ENCODE measurements at places on chromosomes 5 and 9.

DNA sequence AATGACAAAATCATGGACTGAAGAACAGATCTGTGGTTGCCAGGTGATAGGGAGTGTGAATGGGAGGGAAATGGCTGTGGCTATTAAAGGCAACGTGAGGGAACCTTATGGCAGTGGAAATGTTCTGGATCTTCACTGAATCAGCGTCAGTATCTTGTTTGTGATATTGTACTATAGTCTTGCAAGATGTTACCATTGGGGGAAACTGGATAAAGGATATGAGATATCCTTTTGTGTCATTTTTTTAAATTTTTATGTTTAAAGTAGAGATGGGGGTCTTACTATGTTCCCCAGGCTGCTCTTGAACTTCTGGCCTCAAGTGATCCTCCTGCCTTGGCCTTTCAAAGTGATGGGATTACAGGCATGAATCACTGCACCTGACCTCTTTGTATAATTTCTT, 95.5 kb downstream of the RPS23 start:
- no peak for DNase-seq

DNA sequence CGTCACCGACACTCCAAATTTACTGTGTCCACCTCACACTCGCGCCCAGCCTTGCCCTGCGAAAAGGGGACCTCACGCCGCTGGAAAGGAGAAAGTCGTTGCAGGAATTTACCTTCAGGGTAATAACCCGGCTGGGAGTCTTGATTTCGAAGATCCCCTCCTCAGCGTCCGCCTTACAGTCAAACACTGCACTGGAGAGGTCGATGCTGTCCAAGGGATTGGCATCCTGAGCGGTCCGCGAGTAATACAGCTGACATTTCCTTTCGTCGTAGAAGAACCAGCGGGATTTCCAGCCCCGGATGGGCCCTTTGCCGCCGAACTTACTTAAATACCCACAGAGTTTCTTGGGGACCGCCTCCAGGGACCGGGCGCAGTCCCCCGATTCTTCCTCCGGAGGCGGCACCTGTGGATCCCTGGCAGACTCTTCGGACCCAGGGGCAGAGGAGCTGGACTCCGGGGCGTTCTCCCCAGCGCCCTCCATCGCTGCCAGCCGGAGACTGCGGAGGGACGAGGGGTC, 330 bp downstream of the TBC1D2 start:
- no peak for DNase-seq

DNA sequence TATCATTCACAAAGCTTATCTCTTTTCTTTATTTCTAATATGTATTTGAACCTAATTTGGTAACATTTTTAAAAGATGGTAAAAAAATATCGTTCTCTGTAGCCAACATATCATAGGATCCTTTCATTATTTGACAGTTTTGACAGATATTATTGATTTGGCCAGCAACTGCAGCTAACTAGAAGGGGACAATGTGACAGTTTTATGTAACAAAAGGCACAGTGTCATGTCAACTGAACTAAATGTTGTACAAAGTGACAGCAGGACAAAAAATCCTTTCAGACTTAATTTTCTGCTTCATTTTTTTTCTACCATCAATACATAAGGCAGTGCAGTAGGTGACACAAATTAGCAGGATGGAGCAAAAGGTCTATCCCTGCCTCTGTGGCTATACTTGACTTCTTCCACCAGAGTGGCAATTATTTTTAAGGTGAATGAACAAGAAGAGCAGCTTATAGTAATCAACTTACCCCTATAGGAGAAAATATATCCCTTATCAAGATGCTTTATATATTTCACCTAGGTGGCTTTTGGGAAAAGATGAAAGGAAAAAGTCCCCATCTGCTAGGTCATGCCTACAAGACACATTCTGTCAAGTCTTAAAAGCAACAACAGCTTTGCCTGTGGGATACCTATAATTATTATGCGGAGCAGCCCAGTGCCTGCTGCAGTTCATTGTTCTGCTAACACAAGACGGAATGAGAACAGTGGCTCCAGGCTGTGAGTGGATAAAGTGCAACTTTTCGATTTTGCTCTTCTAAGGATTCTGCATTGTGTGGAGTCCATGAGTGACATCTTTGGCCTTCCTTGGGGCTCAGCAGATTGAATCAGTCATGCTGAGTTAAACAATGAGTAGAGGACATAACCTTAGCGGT, 694.9 kb downstream of the ISL1 start:
- DNase-seq: no peak

GRCh38 chr5:61943713-61944112, 362.3 kb upstream of the KIF2A start:
- DNase-seq: no peak

DNA sequence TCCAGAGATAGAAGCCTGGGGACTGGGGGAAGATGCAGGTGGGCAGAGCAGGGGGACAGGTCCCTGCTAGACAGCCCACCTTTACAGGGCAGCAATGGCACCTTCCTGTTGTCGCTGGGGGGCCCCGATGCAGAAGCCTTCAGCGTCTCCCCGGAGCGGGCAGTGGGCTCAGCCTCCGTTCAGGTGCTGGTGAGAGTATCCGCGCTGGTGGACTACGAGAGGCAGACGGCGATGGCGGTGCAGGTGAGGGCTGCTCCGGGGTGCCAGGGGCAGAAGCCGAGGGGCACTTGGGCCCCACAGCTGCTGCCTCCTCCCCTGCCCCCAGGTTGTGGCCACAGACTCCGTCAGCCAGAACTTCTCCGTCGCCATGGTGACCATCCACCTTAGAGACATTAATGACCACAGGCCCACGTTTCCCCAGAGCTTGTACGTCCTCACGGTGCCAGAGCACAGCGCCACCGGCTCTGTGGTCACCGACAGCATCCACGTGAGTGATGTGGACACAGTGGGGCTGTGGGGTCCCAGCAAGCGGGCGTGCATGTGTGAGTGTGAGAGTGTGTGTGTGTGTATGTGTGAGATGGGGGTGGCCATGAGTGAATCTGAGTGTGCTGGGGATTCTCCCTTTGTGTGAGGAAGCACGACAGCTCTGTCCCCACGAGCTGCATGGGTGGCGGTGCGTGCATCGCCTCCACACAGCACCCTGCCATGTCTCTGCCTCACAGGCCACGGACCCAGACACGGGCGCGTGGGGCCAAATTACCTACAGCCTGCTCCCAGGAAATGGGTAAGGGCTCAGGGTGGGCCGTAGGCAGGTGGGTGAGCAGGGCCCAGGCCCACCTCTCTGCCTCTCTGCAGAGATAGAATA, 28.4 kb downstream of the CDHR2 start:
- no peak for DNase-seq

DNA sequence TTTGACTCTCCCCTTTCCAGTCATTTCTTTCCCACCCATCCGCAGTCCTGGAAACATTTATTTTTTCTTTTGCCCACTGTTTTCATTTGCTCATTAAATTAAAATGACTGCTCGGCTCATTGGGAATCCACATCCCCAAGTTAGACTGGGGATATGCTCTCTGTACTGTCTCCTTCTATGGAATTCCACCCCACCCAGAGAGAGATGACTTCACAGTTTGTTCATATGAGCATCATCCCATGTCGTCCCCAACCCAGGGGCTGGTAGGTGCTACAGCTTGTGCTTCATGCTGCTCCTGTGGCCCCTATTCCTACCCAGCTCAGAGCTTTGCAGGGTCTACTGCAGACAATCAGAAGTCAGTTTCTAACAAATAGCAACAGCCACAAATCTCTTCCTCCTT, 16.5 kb upstream of the RARS1 start:
- DNase-seq: no peak

GRCh38 chr5:133782736-133783135, 170.4 kb upstream of the FSTL4 start:
- no peak for DNase-seq

DNA sequence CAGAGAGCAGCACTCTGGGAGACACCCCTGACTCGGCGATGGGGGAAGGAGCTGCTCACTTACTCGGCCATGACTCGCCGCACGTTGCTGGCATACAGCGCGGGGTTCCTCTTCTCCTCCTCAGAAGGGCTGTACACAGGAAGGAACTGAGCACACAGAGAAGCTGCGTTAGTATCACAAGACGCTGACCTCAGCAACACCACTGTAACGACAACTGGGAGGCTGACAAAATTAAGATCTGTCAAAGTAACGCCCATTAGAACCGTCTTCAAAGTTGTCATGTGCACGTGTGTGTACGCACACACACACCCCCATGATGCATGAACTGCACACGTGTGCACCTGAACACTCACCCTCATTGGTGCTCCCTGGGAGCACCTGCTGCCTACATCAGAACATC, 32.1 kb upstream of the SLC6A3 start:
- no peak for DNase-seq

- no peak for DNase-seq
Observed at GRCh38 chr5:66963559-66963971, 233.0 kb downstream of the CD180 start.

DNA sequence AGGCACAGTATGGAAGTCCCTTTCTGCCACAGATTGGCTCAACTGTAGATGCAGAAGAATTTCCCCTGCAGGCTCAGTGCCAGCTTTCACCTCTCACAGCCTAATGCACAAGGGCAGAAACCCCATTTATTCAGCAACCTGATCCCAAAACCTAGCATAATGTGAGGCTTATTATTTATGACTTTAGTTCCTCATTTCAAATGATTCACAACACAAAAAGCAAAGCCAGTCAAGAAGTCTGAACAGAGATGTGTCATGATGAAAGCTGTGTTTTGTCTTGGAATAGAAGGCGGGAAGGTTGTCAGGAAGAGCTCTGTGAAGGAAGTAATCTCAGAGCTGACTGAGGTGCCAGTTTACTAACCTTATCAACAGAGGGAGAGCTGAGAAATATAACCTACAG, 369.7 kb downstream of the LRRC70 start:
- no peak for DNase-seq

- DNase-seq: no peak
Observed at GRCh38 chr5:10625700-10626472, 62.0 kb downstream of the ANKRD33B start.

DNA sequence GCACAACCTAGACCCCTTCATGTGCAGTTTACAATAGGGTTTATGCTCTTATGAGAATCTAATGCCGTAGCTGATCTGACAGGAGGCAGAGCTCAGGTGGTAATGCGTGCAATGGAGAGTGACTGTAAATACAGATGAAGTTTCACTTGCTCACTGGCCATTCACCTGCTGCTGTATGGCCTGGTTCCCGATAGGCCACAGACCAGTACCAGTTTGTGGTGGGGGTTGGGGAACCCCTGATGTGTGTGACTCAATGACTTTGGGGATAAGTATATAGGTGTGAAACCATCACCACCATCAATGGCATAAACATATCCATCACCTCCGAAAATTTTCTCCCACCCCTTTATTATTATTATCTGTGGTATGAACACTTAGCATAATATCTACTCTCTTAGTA, 42.1 kb downstream of the TLR4 start:
- DNase-seq: no peak

DNA sequence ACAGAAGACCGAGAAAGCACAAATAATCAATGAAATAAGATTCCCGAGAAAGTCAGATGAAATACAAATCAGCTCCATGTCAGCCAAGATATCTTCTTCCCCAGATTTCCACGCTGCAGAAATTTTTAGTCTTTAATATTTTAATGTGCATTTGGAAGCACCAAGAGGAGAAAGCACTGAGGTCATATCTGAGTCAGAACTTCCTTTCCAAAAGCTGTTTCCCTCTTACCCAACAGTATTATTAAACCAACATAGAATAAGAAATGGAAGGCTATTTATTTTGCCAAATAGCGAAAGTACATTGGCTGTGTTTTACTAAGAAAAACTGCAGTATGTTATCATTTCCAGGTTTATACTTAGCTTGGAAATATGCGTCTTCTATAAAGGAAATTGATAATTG, 772.1 kb upstream of the CDH9 start:
- no peak for DNase-seq

All from stimulated activated CD4-positive, alpha-beta T cell treated with anti-CD3 and anti-CD28 coated beads, TNF-alpha, amount 100 ng/mL, for 4 hours (primary cell).